ENCODE measurements at places on chromosomes 3 and 15. TPM values are rescaled to one million over a fixed set of nuclear protein-coding genes. Genes with fewer than 3 reads are reported as not detected.

- H3K27me3 ChIP-seq = no peaks in the 10 kb centered on the region
- H3K27ac ChIP-seq = no peak overlapping the region
- H3K4me3 ChIP-seq = no peak overlapping the region
- no peaks in the 10 kb centered on the region for H3K36me3 ChIP-seq
- H3K4me1 ChIP-seq = peaks cover 15% of the 10 kb centered on the region
These were observed 61.3 kb upstream of the RAB6B start for GRCh38 chr3:133956982-133957381.

DNA sequence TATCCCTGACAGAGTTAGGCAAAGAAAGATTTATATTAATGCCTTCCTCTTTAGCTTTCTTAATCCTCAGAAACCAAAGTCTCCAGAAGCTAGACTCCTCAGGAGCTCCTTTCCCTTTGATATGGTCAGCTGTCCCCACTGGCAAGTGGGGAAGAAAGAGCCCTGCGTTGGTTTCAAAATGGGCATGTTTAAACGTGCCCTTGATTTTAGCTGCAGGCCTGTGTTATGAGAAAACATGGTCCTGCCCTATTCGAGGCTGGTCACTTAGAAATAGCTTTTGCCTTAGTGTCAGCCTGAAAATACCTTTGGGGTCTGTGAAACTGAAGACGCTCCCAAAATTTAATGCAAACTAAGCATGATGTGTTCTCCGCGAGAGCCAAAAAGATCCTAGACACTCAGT lies 135.5 kb upstream of the RARB start:
- peaks cover 3% of the 10 kb centered on the region for H3K27me3 ChIP-seq
- peaks cover 5% of the 10 kb centered on the region for H3K36me3 ChIP-seq
- peak overlapping the region; percentile 95 for H3K27ac ChIP-seq
- DNase-seq = no peak
- peaks cover 57% of the 10 kb centered on the region for H3K4me1 ChIP-seq

The NRROS gene
- 0.68 TPM for total RNA-seq

- no peak for DNase-seq
- H3K36me3 ChIP-seq = peaks cover 11% of the 10 kb centered on the region
These were observed 26.7 kb downstream of the ABHD2 start for GRCh38 chr15:89114990-89115389.

- no peak for DNase-seq
- H3K27ac ChIP-seq = no peak overlapping the region
- H3K36me3 ChIP-seq = no peaks in the 10 kb centered on the region
- H3K4me3 ChIP-seq = no peak overlapping the region
These were observed 436.3 kb downstream of the WDR72 start for GRCh38 chr15:53323191-53323590.

The TNFAIP8L3 gene
- total RNA-seq = 8.2 TPM

DNA sequence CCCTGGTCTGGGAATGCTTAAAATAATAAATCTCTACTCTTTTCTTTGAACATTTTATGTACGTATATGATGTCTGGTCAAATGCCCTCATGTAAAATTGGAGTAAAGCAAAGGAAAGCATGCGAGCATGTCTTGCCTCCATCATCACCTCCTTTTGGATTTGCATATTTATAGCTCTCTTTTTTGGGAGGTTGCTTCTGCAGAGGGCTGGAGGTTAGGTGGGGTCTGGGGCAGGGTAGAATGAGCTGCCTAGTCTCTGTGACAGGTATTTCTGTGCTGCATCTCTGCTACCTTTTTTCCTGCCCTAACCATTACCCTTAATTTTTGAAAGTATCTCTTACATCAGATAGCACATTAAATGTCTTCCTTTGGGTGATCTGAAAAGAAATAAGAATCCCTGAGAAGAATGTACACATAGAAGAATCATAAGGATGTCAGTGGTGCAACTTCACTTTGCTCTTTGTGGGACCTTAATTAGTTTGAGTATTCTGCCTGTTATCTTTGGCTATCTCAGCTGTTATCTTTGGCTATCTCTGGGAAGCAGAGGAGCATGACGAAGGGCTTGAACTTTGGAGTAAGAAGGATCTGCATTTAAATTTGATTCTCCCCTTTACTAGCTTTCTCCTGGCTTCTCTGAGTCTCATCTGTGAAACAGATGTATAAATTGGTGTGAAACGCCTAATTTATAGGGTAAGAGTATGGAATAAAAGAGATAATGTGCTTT lies 40.2 kb downstream of the PPM1L start:
- peaks cover 26% of the 10 kb centered on the region for H3K4me1 ChIP-seq
- no peak overlapping the region for H3K4me3 ChIP-seq
- H3K27me3 ChIP-seq = no peaks in the 10 kb centered on the region
- no peaks in the 10 kb centered on the region for H3K36me3 ChIP-seq

The EPHA3 gene
- 1.8 TPM for total RNA-seq

GRCh38 chr15:38564557-38565286 lies at the start of gene RASGRP1:
Gene RASGRP1 (minus strand): TSS chr15:38564814. CDS start chr15:38564628, 186 bp downstream.
- peaks cover 61% of the 10 kb centered on the region for H3K27me3 ChIP-seq
- DNase-seq = peak; percentile 80
- H3K27ac ChIP-seq = no peak within 1 kb of the TSS
- H3K36me3 ChIP-seq = no peaks in the 10 kb centered on the region
- peak within 1 kb of the TSS; percentile 87 for H3K4me3 ChIP-seq

The BSN gene
- total RNA-seq = 3.9 TPM

DNA sequence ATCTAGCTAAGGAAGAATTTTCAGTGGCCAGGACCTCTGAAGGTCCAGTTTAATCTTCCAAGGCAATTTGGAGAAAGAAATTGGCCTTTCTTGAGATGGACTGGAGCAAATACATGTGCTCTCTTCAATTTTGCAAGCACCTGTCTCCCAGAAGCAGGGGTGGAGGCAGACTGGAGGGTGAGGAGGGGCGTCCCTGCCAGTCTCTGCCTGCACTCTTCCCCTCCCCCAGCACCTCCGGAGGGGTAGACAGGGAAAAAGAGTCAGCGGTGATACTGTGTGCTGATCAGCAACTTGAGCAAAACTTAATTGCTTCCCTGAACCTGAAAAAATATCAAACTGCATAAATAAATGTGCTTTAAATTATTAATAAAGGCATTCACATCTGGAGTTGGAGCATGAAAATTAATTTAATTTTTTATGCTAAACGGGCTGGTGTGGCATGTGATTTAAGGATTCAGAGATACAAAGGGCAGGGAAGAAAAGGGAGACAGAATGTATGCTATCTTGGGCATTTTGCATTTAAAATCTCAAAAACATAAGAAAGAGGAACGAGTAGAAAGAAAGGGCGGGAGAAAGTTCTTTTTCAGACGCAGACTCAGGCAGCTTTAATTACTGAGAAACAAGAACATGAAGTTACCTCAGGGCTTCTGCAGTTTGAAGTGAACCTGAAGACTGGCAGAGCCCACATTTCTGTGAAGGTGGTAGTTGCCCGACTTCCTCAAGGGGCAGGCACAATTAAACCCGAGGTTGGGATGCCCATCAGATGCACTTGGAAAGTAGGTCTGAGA lies 319.7 kb downstream of the UACA start:
- DNase-seq = no peak
- H3K36me3 ChIP-seq = no peaks in the 10 kb centered on the region
- no peak overlapping the region for H3K27ac ChIP-seq
- H3K4me3 ChIP-seq = no peak overlapping the region
- peaks cover 55% of the 10 kb centered on the region for H3K27me3 ChIP-seq

GRCh38 chr3:464255-464654 lies 267.7 kb downstream of the CHL1 start:
- H3K36me3 ChIP-seq = no peaks in the 10 kb centered on the region
- DNase-seq = no peak
- H3K27me3 ChIP-seq = peaks cover 3% of the 10 kb centered on the region
- no peak overlapping the region for H3K4me3 ChIP-seq
- H3K27ac ChIP-seq = no peak overlapping the region
- H3K4me1 ChIP-seq = peaks cover 3% of the 10 kb centered on the region

Measured in type B pancreatic cell (in vitro differentiated cells).